ENCODE measurements at places on chromosomes 7 and 10.
A peak's percentile ranks its signal among the peaks of the same experiment; 100 is the strongest.

- H3K36me3 ChIP-seq, result peaks cover 4% of the 10 kb centered on the region
- H3K4me3 ChIP-seq, result no peak overlapping the region
- peaks cover 51% of the 10 kb centered on the region for H3K27me3 ChIP-seq
Measured at GRCh38 chr7:401495-401894, 111.5 kb downstream of the FOXL3 start.

DNA sequence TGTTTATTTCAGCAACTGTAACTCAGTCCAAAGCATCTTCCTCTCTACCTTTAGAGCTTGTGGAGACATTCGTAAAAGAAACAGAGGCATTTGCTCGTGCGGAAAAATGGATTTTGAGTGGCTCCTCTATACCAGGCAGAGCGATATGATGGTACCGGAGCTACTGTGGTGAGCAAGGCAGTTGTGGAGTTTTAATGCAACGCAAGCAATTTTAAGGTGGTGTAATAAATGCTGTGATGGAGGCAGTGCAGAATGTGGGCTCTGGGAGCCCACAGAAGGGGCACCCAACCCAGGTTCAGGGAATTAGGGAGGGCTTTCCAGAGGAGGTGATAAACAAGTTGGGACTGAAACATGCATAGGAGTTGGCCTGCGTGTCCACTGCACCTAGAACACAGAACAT is 149.5 kb downstream of the CDH23 start:
- no peak for DNase-seq
- no peaks in the 10 kb centered on the region for H3K36me3 ChIP-seq
- H3K4me3 ChIP-seq, result no peak overlapping the region
- peaks cover 22% of the 10 kb centered on the region for H3K27me3 ChIP-seq
- no peak overlapping the region for H3K27ac ChIP-seq

- no peaks in the 10 kb centered on the region for H3K27me3 ChIP-seq
- no peaks in the 10 kb centered on the region for H3K36me3 ChIP-seq
- no peaks in the 10 kb centered on the region for H3K4me1 ChIP-seq
- DNase-seq, result no peak
Measured at GRCh38 chr10:80344276-80344675, 12.3 kb downstream of the DYDC1 start.

DNA sequence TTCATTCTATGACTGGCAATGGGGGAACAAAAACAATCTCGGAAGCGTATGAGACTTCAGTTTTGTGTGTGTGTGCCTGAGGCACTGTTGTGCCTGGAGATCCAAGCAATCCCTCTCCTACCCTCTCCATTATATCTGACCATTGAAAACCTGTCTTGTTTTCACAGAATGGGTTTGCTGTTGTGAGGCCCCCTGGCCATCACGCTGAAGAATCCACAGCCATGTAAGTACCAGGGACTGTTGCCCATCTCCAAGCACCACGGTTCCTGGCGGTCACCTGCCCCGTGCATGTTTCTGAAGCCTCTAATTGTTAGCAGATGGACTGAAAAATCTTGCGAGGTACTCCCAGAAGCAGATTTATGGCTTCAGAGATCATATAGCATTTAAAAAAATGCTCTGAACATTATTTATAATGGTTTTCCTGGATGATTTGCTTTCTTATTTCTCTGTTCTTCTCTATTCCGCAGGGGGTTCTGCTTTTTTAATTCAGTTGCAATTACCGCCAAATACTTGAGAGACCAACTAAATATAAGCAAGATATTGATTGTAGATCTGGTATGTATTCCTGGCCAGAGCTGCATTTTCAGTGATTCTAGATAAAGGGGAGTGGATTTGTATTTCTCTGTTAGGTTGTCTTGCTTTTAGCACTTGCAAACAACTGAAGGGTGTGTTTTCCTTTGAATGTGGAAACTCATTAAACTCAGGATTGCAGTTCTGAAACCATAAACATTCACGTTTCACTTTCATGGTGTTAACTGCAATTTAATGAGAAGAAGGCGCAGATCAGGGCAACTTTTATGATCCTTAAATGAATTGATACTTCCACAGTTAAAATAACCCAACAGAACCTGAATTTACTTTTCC is 288.2 kb downstream of the TWIST1 start:
- no peaks in the 10 kb centered on the region for H3K36me3 ChIP-seq
- H3K27me3 ChIP-seq, result no peaks in the 10 kb centered on the region
- peaks cover 34% of the 10 kb centered on the region for H3K4me1 ChIP-seq
- DNase-seq, result no peak
- H3K4me3 ChIP-seq, result no peak overlapping the region

DNA sequence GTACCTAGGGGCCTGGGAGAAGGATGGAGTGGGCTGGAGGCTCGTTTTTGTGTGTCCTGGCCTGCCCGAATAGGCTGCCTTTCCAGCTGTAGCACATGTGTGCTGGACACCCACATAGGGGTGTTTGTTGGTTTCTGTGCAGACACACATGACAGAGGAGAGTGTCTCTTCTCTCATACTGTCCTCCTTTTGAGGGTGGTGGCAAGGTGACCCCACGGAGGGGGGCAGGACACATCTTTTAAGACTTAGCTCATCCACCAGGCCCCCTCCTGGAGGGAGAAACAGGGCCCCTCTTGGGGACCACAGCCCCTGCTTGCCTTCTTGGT is 72.2 kb upstream of the PPIF start:
- peaks cover 36% of the 10 kb centered on the region for H3K36me3 ChIP-seq
- H3K27me3 ChIP-seq, result peaks cover 3% of the 10 kb centered on the region
- no peak overlapping the region for H3K4me3 ChIP-seq
- no peak overlapping the region for H3K27ac ChIP-seq
- H3K4me1 ChIP-seq, result peaks cover 58% of the 10 kb centered on the region

- H3K4me3 ChIP-seq, result no peak overlapping the region
- no peak for DNase-seq
- H3K27me3 ChIP-seq, result no peaks in the 10 kb centered on the region
- no peaks in the 10 kb centered on the region for H3K36me3 ChIP-seq
- H3K4me1 ChIP-seq, result no peaks in the 10 kb centered on the region
Measured at GRCh38 chr7:80393786-80394185, 118.1 kb downstream of the GNAT3 start.

- peaks cover 17% of the 10 kb centered on the region for H3K4me1 ChIP-seq
- no peak overlapping the region for H3K27ac ChIP-seq
- no peak for DNase-seq
- no peak overlapping the region for H3K4me3 ChIP-seq
- H3K27me3 ChIP-seq, result no peaks in the 10 kb centered on the region
- H3K36me3 ChIP-seq, result peaks cover 5% of the 10 kb centered on the region
Measured at GRCh38 chr7:116618338-116619128, 53.5 kb upstream of the MET start.

- H3K4me1 ChIP-seq, result peaks cover 18% of the 10 kb centered on the region
- H3K27me3 ChIP-seq, result peaks cover 8% of the 10 kb centered on the region
- H3K4me3 ChIP-seq, result no peak overlapping the region
- no peak overlapping the region for H3K27ac ChIP-seq
- no peaks in the 10 kb centered on the region for H3K36me3 ChIP-seq
Measured at GRCh38 chr7:35729061-35729783, 34.3 kb upstream of the HERPUD2 start.

DNA sequence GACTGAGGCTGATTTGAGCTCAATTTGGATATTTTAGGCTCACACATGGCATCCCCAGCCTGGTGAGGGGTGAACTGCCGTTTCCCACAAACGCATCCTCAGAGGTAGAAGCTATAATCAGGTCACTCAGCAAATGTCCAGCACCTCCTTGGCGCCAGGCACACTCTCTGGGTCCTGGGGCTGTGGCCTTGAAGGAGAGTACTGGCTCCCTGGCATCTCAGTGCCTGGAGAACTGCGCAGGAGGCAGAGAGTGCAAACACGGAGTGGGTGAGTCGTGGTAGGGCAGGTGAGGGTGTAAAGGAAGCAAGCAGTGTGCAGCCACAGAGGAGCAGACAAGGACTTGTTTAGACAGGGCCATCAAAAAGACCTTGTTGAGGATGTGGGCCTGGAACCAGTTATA is 224.0 kb upstream of the ZNF32 start:
- no peak for DNase-seq
- peaks cover 49% of the 10 kb centered on the region for H3K4me1 ChIP-seq
- no peaks in the 10 kb centered on the region for H3K36me3 ChIP-seq
- H3K27me3 ChIP-seq, result peaks cover 10% of the 10 kb centered on the region

DNA sequence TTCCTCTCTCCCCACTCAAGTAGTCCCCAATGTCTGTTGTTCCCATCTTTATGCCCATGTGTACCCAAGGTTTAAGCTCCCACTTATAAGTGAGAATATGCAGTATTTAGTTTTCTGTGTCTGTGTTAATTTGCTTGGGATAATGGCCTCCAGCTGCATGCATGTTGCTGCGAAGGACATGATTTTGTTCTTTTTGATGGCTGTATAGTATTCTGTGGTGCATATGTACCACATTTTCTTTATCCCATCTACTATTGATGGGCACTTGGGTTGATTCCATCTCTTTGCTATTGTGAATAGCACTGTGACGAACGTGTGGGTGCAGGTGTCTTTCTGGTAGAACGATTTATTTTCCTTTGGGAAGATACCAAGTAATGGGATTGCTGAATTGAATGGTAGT is 170.2 kb upstream of the AUTS2 start:
- H3K27ac ChIP-seq, result no peak overlapping the region
- H3K4me3 ChIP-seq, result no peak overlapping the region
- H3K36me3 ChIP-seq, result no peaks in the 10 kb centered on the region
- DNase-seq, result no peak
- peaks cover 26% of the 10 kb centered on the region for H3K4me1 ChIP-seq

DNA sequence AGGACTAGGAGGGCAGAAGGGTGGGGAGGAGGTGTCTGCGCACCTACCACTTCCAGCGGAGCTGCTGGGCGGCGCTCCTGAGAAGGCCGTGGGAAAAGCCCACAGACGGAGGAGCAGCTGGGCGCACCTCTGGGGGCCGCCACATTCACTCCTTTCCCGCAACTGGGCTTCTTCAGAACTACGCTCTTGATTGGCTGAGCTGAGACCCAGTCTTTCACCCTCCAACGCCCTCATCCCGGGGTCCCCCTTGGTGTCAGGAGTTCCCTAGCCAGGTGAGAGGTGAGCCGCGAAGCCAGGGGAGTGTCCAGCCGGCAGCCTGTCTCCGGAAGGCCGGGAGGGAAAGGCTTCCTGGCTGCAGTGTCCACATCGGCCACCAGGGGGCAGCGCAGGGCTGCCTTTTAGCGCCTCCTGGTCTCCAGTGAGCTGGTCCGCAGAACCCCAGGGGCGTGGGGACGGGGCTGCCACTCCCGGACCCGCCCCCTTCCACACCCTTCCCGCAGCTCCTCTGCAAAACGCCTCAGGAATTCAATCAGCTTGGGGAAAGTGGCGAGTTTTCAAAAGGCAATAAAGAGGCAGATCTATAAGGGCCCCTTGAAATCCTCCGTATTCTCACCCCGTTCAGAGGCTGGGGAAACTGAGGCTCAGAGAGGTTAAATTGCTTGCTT is 98.8 kb downstream of the CHST15 start:
- peaks cover 71% of the 10 kb centered on the region for H3K27me3 ChIP-seq
- DNase-seq, result peak; percentile 98
- H3K4me3 ChIP-seq, result peak overlapping the region; percentile 71
- no peaks in the 10 kb centered on the region for H3K36me3 ChIP-seq
- H3K4me1 ChIP-seq, result peaks cover 14% of the 10 kb centered on the region

GRCh38 chr7:87188930-87189329 is 30.6 kb downstream of the TMEM243 start:
- no peak for DNase-seq
- H3K4me1 ChIP-seq, result no peaks in the 10 kb centered on the region
- H3K4me3 ChIP-seq, result no peak overlapping the region
- peaks cover 72% of the 10 kb centered on the region for H3K36me3 ChIP-seq
- H3K27me3 ChIP-seq, result no peaks in the 10 kb centered on the region

Measured in nephron progenitor cell (in vitro differentiated cells).